T follicular helper cell (primary cell): ENCODE measurements at places on chromosomes 11 and 22.
A peak's percentile ranks its signal among the peaks of the same experiment; 100 is the strongest.

- DNase-seq = no peak
Observed at GRCh38 chr11:128398517-128399250, 188.7 kb downstream of the ETS1 start.

- DNase-seq = no peak
Observed at GRCh38 chr11:131092469-131092868, 176.2 kb upstream of the SNX19 start.

DNA sequence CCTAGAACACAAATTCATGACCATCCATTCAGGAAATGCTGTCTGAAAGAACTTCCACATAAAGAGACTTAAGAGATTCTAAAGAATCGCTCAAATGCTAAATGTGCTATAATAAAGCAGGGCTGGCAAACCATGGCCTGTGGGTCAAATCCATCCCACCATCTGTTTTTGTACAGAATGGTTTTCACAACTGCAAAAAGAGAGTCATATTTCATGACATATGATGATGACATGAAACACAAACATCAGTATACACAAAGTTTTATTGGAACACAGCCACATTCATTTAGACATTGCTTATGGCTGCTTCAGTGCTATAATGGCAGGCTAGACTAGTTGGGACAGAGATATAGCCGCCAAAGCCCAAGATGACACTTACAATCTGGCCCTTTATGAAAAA, 85.1 kb downstream of the RRAS2 start:
- no peak for DNase-seq

DNA sequence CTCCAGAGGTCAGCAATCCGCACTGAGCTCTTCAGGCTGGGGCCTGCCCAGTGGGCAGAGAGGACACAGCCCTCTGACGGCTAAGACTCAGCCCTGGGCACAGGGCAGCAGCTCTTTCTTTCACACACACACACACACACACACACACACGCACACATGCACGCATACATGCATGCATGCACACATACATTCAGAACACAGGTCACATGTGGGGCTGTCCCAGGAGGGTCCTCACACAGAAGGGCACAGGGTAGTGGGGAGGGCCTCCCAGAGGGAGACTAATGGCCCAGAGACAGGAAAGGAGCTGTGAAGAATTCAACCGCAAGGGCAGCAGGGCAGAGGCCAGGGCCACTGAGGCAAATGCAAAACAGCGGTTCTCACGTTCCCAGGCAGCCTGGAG, 20.3 kb upstream of the XKR3 start:
- DNase-seq = no peak

DNA sequence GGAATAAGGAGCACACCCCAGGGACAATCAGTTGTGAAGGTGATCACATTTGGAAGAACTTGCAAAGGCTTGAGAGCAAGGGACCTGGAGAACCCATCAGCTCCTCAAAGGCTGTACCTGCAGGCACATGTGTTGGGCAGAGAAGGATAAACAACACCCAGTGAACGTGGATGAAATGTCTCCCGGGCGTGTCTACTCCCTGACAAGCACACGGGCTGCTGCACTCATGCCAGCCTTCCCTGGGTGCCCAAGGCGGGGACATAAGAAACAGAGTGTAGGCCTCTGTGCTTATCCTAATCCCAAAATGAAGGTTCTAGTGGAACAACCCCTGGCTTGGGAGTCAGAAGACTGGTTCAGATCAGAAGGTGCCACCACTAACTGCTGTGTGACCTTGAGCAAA, 46.7 kb downstream of the DSCAML1 start:
- DNase-seq = no peak

- no peak for DNase-seq
Observed at GRCh38 chr11:17813391-17814059, 78.9 kb downstream of the KCNC1 start.

- no peak for DNase-seq
Observed at GRCh38 chr22:45131749-45132148, 32.0 kb upstream of the NUP50 start.

DNA sequence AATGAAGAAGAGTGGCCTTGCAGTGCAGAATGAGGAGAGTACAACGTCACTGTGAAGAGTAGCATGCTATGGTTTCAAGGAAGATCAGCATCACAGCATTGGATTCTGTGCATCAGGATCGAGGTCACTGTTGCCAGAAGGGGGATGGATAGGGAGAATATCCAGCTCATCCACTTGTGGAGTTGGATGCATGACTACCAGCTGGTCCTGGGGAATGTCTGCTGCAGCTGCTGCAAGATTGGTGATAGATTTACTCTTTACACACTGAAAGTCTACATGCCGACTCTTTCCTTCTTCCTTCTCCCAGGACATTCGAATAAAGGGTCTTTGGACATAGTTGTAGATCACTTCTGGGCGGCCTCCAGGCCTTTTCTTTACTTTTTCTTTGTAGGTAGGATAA, 74.3 kb downstream of the BTBD10 start:
- no peak for DNase-seq

- DNase-seq = no peak
Observed at GRCh38 chr11:20022363-20023081, 137.8 kb downstream of the DBX1 start.

DNA sequence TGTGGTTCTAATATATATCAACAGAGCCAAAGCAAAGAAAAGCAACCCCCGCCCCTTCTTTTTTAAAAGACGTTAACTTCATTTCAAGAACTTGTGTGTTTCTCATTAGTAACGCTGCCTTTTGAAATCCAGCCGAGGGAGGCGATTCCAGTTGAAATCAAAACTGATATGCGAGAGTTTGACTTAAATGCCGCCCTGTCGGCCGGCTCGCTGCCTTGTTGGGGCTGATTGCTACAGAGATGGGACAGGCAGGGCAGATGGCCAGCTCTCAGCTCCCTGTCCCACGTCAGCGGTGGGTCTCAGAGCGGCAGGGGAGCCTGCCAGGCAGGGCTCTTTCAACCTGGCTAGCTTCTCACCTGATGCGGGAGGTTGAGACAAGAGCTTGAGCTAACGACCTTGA, 51.9 kb upstream of the ALX4 start:
- DNase-seq = no peak

DNA sequence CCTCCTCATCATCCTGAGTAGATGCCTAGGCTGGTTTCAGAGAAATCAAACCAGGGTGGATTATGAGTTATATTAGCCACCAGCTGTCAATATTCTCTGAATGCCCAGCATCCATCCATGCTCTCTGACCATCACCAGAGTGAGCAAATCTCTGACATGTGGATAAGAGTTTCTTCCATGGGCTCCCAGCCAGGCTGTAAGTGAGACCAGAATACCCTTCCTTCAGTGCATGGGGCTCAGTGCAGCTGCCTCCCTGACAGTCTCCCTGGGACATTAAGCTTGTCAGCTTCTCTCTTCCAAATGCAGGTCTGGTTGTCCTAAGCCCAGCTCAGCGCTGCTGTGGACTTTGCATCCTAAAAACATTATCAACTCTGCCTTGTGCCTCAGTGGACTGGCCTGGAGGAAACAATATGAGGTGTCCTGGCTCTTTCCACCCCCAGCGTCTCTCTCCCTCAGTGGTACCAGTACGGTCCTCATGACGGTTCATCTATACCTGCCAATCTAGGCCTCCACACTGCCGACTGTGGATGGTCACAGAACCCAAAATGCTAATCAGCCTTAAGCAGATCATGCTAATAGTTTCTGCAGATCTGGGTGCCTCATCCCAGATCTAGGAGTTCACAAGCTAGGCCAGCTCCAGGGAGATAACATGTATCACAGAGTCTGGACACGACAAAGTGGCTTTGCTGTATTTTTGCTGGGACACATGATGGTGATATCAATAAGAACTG, 41.6 kb upstream of the PRAME start:
- no peak for DNase-seq

DNA sequence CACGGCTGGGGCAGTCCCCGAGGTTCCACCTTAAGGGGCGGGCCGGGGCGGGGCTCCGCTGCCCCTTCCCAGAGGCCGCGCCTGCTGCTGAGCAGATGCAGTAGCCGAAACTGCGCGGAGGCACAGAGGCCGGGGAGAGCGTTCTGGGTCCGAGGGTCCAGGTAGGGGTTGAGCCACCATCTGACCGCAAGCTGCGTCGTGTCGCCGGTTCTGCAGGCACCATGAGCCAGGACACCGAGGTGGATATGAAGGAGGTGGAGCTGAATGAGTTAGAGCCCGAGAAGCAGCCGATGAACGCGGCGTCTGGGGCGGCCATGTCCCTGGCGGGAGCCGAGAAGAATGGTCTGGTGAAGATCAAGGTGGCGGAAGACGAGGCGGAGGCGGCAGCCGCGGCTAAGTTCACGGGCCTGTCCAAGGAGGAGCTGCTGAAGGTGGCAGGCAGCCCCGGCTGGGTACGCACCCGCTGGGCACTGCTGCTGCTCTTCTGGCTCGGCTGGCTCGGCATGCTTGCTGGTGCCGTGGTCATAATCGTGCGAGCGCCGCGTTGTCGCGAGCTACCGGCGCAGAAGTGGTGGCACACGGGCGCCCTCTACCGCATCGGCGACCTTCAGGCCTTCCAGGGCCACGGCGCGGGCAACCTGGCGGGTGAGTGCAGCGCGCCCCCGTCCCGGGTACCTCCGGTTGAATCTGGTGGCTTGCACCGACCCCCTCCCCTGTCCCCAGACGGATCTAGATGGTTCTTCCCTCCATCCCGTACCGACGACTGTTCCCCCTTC, at the start of gene SLC3A2:
TSS of gene SLC3A2 (plus strand) at position 94 of the 776 bp plus-strand sequence. CDS start at position 222, 128 bp downstream.
- DNase-seq = peak; percentile 76

DNA sequence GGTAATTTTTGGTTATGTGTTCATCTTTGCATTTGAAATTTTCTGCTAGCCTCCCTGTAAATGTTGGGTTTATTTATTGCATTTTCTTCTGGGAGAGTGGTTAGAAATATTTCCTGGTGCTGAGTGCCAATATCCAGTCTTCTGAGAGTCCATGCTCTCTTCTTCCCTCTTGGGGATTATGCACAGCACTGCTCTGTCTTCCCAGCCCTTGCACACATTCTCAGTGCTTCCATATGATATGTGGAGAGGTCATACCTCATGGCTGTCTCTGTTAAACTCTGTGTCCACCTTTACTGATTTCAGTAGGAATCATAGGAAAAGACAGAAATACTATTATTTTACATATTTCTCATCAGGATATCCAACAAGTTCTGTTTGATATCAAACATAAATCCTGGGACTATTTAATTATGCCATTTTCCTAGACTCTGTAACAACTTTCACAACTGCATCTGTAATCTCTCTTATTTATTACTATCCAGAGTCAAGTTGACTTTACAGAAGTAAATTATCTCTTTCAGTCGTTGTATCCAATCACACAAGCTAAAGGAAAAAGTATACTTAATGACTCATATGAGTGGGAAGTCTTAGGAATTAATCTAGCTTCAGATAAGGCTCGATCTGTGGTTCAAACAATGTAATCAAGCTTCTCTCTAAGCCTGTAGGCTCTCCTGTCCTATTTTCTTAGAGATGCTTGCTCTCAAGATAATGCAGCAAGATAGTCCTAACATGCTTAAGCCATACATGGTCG, 2.7 kb upstream of the NXPE1 start:
- DNase-seq = no peak

- no peak for DNase-seq
Observed at GRCh38 chr11:64102005-64102738, 63.7 kb downstream of the MACROD1 start.

DNA sequence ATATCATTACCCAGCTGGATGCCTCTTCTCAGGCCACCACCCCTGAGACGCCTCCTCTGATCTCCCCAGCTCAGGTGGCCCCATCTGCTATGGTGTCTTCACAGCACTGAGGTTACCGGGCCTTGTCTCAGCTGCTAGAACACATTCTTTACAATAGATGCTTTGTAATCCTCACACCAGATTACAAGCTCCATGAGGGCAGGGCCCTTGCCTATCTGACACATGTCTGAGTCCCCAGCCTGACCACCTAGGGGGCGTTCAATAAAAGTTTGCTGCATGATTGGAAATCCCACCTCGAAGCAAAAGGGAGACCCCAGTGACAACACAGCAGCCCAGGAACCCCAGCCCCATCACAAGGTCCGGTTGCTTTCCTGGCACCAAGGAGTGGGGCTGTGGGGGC, 2.0 kb downstream of the MACROD1 start:
- DNase-seq = no peak

- DNase-seq = no peak
Observed at GRCh38 chr22:40997520-40997919, 46.3 kb downstream of the RBX1 start.

DNA sequence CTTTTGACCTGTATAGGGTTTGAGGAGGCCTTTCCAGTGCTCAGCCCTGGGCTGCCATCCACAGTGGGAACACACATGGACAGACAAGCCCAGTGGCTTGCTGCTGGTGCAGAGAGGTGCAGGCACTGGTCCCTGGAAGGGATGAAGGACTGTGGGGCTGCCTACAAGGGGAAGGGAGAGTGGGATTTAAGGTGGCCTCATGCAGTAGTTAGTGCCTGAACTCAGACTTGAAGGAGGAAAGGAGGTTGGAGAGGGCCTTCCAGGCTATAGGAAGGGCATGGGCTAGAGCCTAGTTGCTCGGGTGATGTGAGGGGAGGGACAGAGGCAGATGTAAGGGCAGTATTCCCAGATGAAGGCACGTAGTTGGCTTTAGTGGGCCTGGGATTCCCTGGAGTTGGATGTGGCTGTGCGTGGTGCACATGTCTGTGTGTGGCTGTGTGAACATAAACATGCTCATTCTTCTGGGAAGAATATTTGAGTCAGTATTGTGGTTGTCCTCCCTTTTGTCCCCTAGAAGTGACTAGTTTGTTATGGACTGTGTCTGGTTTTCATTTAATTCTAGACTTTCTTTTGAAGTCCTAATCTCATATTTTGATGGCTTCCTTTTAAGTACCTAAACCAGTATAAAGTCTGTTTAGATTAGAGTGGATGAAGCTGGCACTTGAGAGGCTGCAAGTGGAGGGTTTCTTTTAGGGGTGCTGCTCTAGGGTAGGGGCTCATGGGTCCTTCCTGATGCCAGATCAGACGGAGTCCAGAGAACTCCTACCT, 18.4 kb downstream of the YDJC start:
- no peak for DNase-seq

DNA sequence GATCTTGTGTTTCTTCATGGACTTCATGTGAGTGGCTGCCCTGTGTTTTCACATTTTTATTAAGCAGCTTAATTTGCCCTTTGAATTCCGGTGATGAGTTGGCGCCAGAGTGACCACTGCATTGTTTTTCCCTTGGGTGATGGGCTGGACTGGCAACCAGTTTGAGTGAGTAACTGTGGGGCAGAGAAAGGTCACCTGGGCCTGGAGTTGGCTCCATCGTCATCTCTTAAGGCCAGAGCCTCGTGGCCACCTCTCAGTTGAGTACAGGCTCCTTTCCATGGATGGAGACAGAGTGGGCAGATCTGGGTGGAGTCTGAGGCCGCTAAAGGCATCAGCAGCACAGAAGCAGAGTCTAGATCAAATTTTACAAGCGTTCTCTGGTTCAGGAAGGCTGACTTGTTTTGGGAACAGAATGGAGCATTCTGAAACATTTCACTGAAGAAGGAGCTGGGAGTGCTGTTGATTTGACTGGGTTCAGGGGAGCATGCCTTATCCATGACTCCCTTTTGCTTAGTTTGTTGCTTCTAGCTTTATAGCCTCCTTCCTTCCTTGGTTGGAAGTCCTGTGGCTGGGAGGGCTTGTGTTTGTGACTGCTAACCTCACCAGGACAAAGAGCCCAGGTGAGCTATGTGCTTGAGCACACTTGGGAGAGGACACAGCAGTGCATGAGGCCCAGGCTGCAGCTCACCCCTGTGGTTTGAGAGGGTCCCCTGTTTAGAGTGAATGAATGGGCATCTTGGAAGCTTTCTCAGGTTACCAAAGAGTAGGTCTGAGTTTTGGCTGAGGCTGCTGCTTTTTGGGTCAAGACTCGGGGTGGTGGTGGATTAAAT, 7.8 kb downstream of the BCR start:
- DNase-seq = no peak
